Stimulated activated CD8-positive, alpha-beta memory T cell treated with anti-CD3 and anti-CD28 coated beads, Interleukin-15, amount 100 ng/mL, for 1 hour (primary cell): ENCODE measurements at places on chromosomes 2 and 18.

- DNase-seq = no peak
Observed at GRCh38 chr18:14924226-14924625, 176.3 kb downstream of the ANKRD30B start.

- DNase-seq = no peak
Observed at GRCh38 chr2:9236867-9237266, 30.3 kb downstream of the ASAP2 start.

- DNase-seq = no peak
Observed at GRCh38 chr2:148998165-148998830, 40.2 kb upstream of the LYPD6B start.

GRCh38 chr18:59387687-59388565, 28.9 kb upstream of the LMAN1 start:
- no peak for DNase-seq

- no peak for DNase-seq
Observed at GRCh38 chr2:175838979-175839378, 163.1 kb downstream of the LNPK start.

DNA sequence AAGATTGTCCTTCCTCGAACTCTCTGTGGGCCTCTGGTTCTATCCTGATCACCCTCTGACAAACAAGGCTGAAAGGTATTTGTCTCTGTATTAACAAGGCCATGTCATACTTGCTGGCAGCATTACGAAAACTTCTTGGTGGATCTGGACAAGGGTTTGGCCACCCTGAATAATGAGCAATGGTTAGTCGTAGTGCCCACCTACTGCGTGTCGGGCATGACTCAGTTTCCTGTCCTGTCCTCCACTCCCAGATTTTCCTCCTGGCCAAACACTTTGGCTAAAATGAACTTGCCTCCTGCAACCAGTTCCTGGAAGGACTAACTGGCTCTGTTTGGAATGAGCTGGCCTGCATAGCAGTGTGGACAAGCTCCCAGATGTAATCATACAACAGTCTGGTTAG, 198.5 kb upstream of the SMIM21 start:
- DNase-seq = no peak

DNA sequence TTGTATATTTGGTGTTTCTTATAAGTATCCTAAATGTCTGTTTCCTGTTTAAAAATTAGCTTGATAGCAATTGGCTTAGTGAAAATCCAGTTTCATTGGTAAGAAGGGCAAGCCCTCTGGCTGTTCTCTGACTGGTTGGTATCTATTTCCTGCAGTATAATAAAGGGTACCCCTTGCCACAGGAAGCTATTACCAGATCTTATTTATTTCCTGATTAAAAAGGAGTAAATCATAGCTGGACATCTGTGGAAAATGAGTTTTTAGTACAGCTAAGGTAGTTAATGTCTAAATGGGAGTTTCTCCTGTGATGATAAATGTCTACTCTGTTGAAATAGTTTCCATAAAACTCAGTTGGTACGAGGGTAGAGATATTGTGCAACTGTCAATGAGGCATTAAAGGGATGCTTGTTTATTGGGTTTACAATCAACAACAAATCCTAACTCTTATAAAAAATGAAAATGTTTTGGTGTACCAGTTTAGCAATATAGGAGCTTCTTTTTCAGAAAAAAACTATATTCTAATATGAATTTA, 58.7 kb downstream of the FASTKD2 start:
- no peak for DNase-seq
